Natural killer cell treated with Interleukin-12 subunit alpha and Interleukin-12 subunit beta and Interleukin-15 and Interleukin-18, amount 100 ng/mL, for 72 hours (primary cell): ENCODE measurements at places on chromosomes 2 and 18.

DNA sequence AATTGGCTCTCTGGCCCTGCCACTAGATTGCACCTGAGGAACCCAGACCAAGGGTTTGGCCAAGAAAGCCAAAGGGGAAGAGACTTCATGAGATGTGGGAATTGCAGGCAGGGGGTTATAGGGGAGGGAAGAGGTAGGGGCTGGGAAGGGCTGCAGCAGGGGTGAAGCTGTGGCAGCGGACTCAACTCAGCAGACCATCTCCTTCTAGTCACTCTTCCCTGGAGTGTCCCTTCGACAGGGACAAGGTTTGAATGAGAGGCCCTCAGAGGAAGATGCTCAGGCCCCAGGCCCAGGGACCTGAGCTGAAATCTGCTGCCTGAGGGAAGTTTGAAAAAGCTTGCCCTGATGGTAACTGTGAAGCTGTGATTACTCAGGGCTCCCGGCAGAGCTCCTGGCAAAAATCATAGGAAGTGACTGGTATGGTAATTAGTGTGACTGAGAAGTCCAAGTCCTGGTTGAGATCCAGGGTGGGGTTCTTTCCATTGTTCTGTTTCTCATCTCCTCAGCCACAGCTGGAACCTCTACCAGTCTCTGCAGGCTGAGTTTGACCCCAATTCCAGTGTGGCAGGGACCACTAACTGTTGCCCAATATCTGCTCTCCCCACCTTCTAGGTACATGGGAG, 300.9 kb downstream of the CYP26B1 start:
- DNase-seq: peak; percentile 20

DNA sequence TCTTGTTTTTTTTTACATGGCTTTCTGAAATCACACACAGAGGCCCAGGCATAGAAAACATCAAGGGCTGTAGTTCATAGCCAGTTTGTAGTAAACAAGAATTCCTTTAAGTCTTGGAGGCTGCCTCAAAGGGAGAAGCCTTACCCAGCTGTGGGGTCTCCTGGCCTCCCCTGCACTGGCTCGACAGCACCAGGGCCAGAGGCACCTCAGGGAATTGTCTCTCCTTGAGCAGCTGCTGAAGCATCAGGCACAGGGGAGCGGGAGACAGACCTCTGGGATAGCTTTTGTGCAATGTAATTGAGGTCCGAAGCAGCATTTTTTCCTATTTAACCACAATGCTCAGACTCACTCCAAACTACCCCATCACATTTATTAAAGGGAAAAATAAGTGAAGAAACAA, 209.1 kb downstream of the HRH4 start:
- DNase-seq: no peak

DNA sequence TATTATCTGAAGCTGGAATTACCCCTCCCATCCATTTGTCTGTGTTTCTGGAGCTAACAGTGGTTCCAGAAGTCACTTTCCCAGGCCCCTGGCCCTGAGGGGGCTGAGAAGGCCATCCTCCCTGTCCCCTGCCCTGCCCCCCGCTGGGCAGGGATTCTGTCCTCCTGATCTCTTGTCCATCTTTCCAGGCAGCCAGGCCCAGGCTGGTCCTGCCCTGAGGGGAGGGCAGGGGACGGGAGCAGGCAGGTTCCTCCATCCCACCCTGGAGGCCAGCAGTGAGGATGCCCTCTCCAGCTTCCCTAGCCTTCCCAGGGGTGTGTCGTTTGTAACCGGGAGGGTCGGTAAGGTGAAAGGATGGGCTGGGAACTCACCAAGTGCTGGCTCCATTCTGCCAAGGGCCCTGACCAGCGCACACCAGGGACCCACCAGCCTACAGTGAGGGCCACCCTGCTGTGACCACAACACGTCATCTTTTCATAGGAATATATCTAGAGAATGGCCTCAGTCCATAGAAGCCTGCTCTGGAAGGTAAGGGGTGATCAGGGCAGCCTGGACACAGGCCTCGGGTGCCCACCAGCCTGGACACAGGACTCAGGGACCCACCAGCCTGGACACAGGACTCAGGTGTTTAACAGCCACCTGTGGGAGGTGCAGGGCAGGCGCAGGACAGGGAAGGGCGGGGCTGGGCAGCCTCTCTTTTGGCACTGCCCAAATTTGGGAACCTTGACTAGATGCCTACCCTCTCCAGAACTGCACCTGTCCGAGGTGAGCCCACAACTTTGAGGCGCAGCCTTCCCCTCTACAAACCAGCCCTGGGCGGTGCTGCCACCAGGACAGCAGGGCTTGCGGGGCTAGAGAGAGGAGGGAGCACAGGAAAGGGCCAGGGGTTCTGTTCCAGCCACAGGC, 35.8 kb upstream of the GPC1 start:
- no peak for DNase-seq

- DNase-seq: no peak
These were observed 29.5 kb downstream of the MARCO start for GRCh38 chr2:118971245-118972122.

DNA sequence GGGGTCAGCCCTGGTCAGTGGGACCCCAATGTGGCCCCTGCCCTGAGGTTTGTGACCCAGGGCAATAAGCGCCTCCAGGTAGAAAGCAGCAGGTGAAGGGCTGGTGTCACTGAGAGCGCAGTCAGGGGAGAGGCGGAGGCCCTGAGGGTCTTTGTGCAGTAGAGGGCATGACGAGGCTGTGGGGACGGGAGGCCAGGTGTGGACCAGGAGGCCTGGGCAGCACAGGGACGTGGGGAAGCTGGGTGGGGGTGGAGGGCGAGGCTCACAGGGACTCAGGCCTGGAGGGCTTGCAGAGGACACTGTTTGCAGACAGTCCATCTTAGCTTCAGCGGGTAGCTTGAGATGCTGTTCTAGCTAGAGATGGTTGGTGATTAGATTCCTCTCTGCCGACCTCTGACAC, 32.0 kb downstream of the TRAF3IP1 start:
- DNase-seq: no peak

DNA sequence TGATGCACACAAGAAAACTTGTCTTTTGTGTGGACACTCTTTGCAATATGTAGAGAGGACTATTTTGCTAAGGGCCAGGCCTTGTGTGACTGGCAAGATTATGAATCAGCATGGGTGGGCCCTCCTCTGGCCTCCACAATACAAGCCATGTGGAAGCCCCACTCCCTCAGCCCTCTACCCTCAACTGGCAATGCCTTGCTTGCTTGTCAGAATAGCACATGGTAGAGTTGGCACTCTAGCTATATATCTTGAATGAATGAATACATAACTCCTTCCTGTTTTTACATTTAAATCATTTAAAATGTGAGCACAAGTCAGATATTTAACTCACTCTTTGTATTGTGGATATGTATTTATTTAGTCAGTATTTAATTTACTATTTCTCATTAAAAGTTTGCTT, 805.4 kb upstream of the GYPC start:
- DNase-seq: no peak

DNA sequence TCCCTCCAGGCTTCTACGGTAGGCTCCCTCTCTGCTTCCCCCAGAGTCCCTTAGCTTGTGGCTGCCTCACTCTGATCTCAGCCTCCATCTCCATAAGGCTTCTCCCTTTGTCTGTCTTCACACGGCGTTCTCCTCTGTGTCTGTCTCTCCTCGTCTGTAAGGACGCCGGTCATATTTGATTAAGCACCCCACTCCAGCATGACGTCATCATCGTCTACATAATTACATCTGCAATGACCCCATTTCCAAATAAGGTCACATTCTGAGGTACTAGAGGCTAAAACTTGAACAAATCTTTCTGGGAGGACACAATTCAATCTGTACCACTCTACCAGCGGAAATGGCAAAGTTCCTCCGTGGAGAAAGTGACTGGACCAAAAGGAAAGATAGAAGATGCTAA, 8.3 kb upstream of the COL6A3 start:
- no peak for DNase-seq

DNA sequence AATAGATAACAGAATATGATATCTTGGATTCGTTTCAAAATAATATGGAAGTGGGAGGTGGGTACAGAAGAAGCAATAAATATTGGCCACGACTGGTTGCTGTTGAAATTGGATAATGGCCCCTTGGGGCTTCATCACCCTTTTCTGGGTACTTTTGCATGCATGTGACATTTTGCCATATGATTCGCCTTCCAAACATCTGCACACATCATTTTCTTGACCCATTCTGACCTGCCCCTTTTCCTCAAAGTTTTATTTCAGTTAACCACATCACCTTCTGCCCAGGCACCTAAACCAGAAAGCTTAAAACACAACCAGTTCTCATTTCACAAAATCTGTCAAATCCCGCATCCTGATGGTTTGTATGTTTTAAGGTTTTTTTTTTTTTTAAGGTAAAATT, 116.7 kb upstream of the AGAP1 start:
- DNase-seq: no peak

DNA sequence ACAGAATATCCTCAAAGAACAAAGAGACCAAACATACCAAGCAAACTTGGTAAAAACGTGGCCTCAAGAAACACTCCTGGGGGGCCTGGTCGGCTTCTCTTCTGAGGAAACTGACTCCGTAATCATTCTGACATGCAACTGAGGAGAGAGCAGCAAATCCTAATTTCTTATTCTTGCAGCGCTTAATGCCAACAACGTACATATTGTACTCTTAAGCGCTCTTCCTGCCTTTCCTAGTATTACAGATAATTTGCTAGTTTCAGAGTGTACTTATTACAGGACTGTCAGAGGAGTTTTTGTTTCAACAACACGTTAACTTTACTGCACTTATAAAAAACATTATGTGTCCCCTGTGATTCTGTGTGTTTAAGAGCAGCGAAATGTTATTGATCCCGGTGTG, 64.9 kb downstream of the ZNF521 start:
- no peak for DNase-seq

DNA sequence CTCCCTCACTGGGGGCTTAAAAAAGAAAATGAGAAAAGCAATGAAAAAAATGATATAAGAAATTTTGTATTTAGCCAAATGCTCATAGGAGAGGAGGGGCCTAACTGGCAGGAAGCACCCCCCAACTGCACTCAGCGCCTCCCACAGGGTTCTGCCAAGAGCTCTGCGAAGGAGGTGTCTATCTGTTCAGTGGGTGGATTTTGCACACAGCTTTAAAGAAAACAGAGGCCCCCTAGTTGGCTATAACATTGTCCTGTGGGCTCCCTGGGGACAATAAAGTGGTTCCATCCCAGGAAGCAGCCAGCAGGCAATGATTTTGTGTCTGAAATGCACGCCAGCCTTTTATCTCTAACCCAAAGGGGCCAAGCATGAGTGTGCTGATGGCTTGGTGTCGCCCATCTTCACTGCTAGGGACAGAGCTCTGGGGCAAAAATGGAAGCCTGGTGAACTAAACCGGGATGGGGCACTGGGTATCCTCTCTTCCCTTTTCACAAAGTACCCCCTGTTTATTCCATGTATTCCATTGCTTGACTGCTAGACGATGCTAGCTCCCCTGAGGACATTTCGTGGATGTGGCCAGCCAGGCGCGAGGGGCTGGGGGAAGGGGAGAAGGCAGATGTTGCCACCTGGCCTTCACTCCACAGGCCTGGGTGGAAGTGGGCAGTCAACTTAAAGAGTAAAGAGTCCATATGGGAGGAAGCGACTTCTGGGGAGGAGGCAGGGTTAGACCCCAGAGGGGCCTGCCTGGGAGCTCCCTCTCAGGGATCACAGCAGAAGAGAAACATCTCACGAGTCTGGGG, 205.7 kb downstream of the CYP26B1 start:
- no peak for DNase-seq

- no peak for DNase-seq
These were observed 5.9 kb upstream of the RAX start for GRCh38 chr18:59279193-59279592.
